ENCODE measurements at places on chromosomes 2 and 18.
A peak's percentile ranks its signal among the peaks of the same experiment; 100 is the strongest.

GRCh38 chr2:59182249-59182648 lies 941.1 kb upstream of the FANCL start:
- peak; percentile 35 for DNase-seq

DNA sequence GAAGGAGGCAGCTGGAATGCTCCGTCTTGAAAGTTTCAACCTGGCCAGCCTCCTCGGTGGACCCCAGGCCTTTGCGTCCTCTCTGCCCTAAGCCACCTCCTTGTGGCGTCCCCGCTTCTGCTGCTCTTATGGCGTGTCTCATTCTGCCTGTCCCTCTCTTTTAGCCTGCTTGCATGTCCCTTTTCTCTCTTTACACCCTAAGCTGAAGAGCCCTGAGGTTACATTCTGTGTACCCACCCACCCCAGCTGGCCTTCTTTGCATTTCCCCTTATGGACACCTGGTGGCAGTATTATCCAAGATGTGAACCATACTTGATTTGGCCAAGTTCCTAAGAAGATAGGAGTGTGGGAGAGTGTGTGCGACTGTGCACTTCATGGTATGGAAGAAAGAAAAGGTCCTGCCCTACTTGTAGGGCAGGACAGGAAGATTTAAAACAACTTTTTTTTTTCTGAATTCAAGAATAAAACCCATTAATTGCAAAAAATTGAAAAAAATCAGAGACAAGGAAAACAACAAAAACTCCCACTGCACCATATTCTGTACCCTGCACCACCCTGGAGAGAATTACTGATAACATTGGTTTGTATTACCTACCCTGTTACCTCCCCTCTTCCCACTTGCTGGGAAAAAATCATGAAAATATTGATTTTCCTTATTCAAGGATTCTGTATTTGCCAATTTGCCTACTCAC lies 77.4 kb downstream of the DYSF start:
- DNase-seq = peak; percentile 62

GRCh38 chr2:176388861-176389260 lies 119.6 kb downstream of the MTX2 start:
- peak; percentile 0 for DNase-seq

- no peak for DNase-seq
These were observed 95.1 kb upstream of the RFX8 start for GRCh38 chr2:101569886-101570520.

DNA sequence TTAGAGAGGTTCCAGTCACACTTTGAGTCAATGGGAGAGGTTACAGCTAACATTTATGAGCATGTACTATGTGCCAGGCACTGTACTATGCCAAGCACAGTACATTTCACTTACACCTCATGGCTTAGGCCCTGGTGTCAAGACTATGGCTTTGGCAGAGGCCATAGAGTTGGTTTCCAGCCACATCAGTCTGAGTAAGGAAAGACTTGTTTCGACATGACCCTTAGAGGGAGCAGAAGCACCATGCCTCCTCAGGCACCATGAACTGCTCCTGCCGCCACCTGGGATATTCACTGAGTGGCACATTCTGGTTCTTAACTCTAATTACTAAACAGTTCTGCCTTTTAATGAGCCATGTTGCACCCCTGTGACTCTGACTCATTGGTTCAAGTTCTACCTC lies 12.7 kb downstream of the DGUOK start:
- peak; percentile 21 for DNase-seq

DNA sequence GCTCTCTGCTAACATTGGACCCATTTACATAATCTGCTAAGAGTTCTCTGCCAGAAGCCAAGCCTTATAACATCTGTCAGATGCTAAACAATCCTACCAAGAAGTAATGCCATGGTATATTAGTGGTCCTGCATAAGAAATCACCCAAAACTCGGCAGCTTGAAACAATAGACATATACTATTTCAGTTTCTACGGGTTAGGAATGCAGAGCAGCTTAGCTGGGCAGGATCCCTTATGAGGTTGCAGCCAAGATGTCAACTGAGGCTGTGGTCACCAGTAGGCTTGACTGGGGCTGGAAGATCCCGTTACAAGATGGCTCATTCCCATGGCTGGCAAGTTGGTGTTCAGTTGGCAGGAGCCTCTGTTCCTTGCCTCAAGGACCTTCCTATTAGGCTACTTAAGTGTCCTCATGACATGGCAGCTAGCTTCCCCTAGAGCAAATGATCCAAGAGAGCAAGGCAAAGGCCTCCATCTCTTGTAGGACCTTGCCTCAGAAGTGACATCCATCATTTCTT lies 25.1 kb upstream of the SOS1 start:
- no peak for DNase-seq

DNA sequence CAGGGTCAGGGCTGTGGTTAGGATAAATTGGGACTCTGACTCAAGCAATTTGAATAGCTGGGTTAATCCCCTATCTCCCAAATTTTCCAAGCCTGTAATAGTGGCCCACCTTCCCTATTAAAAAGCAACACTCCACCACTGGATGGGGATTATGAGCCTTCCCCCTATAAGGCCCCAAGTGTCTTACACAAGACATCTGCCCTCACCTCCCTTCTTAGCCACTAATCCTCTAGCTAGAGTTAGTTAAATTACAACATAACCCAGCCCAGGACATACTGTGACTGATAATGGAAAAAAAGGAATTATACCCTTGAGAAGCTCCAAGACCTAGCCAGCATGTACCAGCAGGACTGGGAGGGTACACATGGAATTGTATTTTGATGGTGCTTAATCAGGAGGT lies 190.4 kb downstream of the NRP2 start:
- DNase-seq = no peak

- no peak for DNase-seq
These were observed 167.7 kb downstream of the VAPA start for GRCh38 chr18:10081492-10081891.

Data from PC-3 (cell line).